IMR-90 (cell line): ENCODE measurements at places on chromosomes 6 and 20. TPM values are rescaled to one million over a fixed set of nuclear protein-coding genes. Genes with fewer than 3 reads are reported as not detected.

DNA sequence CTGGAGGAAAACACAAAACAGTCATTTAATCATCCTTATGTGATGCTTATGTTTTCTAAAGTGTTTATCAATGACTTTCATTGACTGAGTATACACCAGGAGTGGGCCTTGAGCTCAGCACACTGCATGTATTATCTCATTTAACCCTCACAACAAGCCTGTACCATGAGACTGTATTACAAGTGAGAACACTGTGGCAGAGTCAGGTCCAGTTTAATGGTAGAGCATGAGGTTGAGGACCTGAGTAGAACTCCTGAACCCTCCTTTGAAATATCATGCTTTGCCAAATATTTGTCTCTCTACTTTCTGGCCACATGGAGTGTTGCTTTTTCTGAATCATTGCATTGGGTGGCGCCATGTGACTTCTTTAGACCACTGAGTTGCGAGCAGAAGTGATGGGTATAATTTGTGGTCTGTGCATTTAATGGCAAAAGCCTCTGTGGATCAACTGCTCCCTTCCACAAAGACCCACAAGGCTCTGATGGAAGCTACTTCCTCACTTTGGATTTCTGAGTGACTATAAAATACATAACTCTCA lies 65.0 kb upstream of the SIRPG start:
- no peak for DNase-seq

- no peak for DNase-seq
Observed at GRCh38 chr20:23640018-23640601, 2.4 kb upstream of the CST3 start.

DNA sequence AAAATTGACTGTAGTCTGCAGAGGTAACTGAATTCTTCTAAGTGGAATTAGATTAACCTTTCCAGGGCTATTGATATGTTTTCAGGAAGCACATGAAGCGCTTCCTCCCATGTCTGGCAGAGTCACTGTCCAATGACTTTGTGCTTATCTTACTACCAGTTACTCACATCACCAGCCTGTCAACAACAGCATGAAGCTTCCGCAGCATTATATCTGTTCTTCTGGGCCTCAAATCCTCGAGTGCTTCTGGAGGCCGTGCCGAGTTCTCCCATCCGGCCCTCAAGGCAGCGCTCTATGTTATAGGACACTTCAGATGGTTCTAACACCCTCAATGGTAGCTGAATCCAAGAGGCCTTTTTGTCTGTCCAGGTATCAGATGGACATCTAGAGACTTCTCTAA lies 33.2 kb downstream of the PSMG4 start:
- no peak for DNase-seq

DNA sequence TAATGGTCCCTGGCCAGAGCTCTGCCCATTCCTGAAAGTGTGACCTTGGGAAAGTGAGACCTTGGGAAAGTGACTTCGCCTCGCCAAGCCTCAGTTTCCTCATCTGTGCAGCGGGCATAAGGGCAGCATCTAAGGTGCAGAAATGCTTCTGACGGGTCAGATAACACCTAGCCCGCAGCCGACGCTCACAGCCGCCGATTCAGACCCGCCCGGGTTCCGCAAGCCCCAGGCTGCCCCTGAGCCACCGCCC lies 486 bp downstream of the FKBP1A start:
- DNase-seq: no peak

DNA sequence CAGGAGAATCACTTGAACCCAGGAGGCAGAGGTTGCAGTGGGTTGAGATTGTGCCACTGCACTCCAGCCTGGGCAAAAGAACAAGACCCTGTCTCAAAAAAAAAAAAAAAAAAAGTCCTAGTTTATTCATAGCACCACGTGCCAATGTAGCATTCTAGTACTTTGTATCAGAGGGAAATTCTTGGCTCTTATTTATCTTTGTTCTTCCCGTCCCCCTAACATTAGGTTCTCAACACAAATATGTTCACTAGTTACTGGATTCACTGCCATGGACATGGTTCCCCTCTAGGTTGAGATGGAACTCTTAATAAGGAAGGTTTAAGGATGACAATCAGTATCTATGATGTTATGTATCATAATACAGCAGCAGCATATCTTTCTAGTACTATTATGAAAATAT lies 178.5 kb downstream of the KIF6 start:
- DNase-seq: no peak

DNA sequence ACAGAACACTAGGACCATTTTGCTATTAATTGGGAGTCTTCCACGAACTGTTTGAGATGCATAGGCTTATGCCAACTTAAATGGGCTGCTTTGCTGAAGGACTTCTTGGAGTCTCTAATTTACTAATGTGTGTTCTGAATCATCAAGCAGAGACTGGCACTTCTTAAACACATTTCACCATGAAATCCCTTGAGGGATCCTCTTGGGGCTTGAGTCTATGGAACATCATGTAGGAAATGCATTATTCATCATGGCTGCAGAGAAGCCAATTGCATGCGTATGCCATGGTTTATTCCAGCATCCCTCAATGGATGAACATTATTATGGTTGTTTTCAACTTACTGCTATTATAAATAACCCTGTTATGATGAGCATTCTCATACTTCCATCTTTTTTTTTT lies 73.4 kb downstream of the FGD2 start:
- DNase-seq: no peak

DNA sequence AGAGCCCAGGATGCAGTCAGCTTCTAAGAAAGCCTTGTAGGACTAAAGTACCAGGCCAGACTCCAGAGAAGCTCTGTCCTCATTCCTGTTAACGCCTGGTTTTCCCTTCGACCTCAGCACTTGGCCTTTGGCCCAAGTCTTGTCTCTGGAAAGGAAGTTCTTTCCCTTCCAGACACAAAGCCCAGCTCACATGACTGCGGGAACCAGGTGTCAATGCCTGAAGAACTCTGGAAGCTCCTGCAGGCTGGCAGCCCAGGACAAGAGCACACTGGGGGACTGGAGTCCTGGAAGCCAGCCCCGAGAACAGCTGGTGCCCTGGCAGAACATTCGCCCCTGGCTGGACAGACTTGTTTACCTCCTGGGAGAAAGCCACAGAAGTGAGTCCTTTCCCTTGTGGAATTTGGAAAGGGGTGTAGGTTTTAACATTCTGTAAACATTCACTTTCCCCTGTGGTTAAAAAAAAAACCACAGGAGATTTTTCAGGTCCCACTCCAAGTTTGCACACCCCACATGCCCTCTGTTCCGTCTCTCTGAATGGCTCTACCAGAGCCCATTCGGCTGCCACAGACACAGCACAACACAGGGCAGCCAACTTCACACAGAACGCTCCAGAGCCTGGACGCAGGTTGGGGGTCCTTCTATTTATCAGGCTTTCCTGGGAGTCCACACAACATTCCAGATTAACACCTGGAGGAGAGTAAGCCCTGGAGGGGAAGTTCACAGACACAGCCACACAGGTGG lies 18.1 kb downstream of the ACSS1 start:
- DNase-seq: peak; percentile 44

NAPB gene
- 3.9 and 5.2 TPM in 2 replicates for total RNA-seq

TOX2 gene
- total RNA-seq: 1.1 and 1.3 TPM in 2 replicates

- no peak for DNase-seq
Observed at GRCh38 chr20:4165984-4166725, 150.8 kb upstream of the RNF24 start.

DNA sequence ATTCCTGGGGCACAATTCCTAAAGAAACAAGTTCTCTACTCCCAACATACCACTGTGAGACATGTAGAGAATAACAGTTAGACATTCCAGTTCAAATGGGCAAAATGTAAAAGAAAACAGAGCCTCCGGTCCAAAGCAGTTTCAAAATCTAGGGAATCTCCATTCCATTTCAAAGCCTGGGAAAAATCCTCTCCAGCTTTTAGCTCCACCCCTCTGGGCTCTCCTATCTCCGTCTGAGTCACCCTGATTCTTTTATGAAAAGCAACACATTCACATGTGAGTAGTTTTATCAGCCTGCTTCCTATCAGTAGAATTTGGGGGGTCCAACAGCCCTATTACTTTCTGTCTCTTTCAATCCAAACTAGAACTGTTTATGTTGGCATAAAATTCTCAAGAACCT lies 3.7 kb downstream of the CSNK2A1 start:
- DNase-seq: peak; percentile 49

DNA sequence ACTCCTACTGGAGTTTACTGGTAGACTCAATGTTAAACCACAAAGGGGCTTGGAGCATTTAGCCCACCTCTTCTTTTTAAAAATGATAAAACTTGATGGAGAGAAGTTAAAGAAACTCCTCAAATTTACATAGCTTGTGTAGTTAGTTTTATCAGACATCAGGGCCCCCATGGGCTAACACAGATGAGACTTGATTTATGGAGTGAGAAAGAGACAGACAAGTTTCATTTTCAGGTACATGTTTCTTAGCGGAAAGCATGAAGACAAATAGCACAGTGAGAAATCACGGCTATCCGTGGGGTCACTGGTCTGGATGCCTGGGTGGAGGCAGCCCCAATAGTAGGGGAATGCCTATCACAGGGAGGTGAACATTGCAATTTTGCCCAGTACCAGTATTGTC lies 173.6 kb downstream of the TFAP2B start:
- DNase-seq: no peak

GRCh38 chr6:13235339-13235738 lies 93.0 kb downstream of the TBC1D7 start:
- no peak for DNase-seq

DNA sequence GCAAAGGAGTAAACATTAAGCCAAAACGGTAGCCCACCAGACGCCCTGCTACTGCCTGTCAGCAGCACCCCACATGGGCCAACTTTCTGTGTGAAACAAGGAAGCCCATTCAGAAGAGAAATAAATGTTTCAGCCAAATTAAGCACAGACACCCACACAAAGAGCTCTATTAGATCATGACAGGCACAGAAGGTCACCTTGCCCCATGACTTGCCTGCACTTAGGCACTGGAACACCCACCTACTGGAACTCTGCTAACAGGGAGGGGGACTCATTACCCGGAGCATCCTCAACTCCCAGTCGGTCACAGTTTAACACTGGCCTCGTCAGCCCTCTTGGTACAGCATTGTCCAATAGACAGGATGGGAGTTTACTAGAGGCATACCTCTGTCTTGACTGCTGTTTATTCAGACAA lies 31.8 kb downstream of the GFOD1 start:
- DNase-seq: no peak

DNA sequence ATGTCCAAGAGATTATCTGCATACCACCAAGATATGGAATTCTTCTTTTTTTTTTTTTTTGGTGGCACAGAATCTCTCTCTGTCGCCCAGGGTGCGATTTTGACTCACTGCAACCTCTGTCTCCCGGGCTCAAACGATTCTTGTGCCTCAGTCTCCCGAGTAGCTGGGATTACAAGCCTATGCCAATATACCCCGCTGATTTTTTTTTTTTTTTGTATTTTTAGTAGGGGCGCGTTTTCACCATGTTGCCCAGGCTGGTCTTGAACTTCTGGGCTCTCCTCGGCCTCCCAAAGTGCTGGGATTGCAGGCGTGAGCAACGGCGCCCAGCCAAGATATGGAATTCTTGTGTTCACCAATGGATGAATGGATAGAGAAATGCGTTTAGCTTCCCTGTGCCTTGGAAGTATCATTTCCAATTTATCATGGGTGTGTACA lies 31.0 kb downstream of the POM121L2 start:
- DNase-seq: no peak

CLPSL1 gene
- total RNA-seq: not detected in 2 replicates

DNA sequence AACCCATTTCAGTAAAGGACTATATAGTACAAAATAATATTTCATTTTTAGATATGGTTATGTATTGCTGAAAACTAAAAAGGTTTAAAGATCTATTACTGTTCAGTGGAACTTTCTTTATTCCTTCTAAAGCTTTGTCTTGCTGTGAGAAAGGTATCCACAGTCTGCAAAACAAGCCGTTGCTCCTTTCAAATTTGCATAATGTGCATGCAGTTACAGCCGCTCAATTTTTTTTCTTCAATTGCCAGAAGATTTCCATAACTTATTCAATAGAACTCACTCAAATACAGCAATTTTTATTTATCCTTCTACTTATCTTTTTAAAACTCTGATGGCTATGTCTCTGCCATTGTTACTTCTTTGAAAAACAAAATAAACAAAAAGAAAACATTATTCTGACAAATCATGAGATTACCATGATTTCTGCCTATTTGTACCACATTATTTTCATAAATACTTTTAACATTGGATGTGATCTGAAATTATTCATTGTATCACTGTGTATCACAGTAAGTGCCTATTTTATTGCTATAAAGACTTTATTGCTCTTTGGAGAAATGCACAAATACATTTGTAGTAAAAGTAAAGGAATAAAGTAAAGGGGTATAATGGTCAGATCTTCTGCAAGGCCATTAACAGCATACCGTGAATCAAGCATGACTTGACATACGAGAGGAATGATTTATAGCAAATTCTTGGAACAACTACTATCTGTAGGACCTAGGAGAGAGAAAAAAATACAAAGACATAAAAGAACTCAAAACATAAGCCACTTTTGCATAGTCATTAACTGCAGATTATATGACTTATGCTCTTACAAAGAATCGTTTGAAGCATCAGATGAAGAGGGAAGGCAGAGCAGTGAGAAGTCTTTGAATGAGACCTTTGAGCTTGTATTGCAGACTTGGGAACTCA lies 29.6 kb upstream of the HBS1L start:
- no peak for DNase-seq

- no peak for DNase-seq
Observed at GRCh38 chr6:3822747-3823445, 26.3 kb upstream of the FAM50B start.

RBPJL gene
- not detected in 2 replicates for total RNA-seq

DNA sequence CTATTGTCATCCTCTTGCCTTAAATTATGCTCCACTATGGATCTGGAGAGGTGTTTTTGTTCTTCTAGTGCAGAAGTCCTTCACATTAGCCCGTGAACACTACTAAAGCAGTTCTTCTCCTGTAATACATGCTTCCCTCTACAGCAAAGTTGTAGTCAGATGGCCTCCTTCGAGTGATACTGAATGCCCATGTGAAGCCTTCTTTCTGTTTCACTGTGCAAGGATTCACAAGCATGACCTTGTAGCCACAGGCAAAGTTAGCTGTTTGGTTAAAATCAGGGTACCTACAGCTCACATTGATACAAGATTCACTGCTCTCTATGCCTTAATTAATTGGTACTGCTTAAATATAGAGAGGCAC lies 47.6 kb downstream of the ARHGAP18 start:
- no peak for DNase-seq
